ENCODE measurements at places on chromosomes 2 and 18. TPM values are rescaled to one million over a fixed set of nuclear protein-coding genes. Genes with fewer than 3 reads are reported as not detected.

GKN2 gene
- 0.75 TPM for total RNA-seq

ACAA2 gene
- 33.4 TPM for total RNA-seq

NT5C1B gene
- not detected for total RNA-seq

DNA sequence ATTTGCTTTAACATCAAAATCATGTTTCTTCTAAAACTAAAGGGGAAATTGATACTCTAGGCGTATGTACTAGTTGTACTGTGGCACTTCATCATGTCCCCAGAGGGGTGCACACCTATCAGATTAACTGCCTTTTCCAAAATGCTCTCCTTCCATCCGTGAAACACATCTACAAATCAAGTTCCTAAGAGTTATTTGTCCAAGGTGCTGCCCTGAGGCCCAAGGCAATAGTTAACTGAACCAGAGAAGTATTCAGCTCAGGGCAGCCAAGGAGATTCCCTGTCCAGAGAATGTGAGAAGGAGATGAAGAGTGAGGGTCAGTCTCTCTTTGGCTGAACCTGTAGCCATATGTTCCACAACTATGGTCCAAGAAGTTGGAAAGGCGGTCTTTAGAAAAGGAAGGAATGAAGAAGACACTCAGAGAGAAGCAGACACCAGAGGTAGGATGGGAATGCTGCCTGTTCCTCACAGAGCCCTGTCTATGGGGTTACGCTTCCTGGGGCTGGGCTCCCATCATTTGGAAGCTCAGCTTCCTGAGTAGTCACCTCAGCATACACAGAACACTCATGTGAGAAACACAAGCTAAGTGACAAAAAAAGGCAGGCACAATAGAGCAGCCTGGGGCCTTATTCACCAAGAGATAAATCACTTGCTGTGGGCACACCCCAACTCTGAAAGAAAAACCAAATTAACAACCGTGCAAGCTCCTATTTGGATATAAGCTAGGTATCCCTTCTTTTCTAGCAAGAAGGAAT is 55.6 kb downstream of the ANKRD44 start:
- no peak for DNase-seq

DNA sequence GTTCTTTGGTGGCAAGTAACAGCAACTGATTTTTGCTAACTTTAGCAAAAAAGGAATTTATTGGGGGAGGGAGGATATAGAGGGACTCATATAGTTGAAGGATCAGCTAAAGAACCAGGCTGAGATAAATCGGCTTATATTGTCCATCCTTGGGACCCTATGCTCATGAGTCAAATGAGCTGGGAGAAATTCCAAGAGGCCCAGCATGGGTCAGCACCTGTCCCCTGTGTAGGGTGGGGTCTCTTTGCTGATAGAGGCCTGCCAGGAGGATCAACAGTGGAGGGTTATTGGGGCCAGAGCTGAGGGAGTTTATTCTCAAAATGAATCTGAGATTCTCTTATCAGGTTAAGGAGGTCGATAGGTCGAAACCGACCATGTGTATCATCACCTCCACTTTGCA is 97.2 kb downstream of the VAPA start:
- DNase-seq, result no peak

DNA sequence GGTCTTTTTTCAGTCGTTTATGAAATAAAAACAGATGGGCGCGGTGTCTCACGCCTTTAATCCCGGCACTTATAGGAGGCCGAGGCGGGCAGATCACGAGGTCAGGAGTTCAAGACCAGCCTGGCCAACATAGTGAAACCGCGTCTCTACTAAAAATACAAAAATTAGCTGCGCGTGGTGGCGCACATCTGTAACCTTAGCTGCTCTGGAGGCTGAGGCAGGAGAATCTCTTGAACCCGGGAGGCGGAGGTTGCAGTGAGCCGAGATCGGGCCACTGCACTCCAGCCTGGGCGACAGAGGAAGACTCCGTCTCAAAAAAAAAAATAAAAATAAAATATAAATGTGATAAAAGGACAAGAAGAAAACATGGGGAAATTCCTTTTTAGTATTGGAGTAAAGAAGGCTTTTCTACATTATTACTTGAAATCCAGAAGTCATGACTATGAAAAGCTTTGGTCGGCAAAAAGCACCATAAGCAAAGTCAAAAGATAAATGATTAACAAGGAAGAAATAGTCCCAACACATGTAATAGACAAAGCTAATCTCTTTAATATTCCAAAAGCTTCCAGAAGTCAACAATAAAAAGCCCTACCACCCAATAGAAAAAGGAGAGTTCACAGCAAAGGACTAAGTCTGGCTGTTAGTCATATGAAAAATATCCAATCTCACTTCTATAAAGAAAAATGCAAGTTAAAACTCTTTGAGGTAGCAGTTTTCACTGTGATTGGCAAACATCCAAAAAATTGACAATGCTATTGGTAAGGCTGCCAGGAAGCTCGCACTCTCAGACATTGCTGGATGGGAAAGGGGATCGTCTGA is 1.4 kb upstream of the FAM168B start:
- DNase-seq, result no peak

DNA sequence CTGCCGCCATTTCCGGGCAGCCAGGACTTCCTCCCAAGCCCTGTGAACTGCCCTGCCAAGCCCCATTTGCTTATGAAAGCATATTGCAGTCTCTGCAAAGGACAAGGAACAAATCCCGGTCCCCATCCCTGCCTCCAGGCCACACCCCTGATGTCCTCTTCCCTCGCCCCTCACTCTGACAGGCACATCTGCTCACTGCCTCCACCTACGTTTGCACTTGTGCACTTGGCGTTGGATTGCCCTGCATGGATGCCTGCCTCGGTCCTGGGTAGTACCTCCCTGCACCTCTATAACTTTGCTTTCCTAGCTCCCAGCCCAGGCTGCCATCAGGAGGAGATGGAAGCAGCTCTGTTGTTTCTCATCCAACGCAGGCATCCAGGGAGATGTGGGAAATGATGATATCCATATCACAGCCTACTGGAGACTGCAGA is 19.6 kb upstream of the RPL31 start:
- DNase-seq, result no peak

DNA sequence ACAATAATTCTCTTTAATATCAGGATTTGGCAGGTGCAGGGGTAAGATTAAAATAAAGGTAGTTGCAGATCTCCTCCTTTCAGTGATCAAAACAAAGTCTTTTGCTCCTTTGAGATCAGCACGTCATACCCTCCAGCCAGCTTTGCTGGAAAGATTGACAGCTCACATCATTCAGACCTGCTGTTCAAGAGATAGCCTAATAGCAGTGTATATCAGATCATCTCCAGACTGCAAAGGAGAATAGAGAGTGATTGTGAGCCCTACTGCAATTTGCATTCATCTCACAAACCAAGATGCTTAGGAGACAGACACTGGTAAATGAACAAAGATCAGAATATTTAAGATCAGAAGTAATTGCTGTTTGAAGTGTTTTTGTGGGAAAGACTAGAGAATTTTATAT is 135.8 kb upstream of the DSEL start:
- DNase-seq, result no peak

DNA sequence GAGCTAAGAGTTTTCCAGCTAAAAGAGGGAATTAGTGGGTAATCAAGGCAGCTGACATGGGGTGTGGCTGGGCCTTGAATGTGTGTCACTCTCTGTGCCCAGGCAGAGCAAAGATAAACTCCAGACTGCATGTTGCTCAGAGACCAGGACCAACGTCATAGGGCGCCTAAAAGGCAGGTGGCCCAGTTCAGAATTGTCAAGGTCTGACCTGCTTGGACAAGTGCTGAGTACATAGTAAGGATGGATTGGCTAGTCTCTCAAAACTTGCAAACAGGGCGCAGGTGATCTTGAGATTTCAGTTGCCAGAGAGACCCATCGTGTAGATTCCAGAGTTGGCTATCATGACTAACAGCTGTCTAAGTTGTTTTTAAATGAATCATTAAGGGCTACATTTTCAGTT is 19.0 kb downstream of the CLUL1 start:
- no peak for DNase-seq

DNA sequence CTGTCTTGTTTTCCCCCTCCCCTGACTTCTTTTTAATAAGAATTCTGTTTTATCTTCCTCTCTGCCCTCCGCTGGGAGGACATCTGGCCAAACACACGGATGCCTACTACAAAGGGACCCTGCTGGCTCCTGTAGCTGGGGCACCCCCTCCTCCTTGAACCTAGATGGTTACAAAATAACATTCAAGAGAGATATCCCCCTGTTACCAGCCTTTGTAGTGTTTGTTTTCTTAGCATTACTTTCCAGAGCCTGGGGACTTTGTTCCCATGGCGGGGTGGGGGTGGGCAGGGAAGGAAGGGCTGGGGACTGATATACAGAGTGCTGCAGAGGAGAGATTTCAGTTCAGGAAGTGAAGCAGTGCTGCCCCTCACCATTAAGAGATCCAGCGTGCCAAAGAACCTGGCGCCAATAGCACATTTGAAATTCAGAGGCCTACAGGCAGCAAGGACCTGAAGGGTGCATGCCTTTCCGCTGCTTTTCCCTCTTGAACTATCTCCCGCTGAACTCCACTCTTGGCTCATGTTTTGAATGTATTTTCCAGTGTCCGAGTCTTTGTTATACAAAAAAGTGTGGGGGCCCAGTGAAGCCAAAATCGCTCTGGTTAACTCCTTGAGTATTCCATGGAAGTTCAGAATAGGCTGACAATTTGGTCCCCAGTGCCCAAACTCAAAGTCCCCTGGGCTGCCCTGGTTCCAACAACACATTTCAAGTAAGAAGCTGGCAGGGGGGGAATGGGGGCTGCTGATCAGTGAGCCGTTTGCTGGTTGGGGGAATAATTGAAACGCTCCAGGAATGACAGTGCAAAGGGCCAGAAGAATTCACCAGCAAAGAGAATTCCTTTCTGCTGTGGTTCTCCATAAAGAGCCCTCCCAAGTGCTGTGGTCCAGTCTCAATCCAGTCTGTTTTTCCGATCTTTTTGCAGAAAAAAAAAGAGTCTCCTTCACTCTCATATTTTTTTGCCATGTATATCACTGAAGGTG is 94.8 kb upstream of the THOC1 start:
- DNase-seq, result no peak

DNA sequence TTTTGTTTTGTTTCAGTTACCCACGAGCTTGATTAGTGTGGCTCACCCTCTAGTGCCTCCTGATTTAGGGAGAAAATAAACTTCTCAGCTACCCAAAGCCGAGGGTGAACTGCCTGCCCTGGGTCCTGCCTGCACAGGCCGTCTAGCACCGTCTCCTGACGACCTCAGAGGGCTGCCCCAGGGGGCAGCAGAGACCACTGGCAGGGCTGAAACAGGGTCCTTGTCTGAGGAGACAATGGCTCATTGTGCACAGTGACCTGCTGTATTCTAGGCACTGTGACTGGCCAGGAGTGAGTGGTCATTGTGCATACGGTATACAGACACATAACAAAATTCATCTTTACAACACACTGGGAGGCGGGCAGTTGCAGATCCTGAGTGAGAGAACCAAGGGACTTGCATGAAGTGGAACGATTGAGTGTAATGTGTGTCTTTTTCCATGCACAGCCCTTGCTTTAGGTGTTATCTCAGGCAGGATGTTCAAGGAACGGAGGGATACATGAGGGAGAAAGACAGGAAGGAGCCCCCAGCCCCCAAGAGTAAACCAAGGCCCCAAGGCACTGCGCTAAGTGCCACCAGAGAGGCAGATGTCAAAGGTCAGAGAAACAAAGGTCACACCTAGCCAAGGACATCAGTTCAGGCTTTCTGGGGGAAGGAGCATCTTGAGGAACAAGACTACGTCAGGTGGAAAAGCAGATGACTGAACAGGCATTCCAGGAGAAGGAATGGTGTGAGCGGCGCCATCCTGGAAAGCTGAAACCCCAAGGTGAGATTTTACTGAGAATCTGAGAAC is 421.3 kb downstream of the LPIN1 start:
- DNase-seq, result no peak

- no peak for DNase-seq
These were observed 207.9 kb upstream of the SALL3 start for GRCh38 chr18:78771496-78772359.

GRCh38 chr2:84526562-84526961 is 10.3 kb downstream of the DNAH6 start:
- no peak for DNase-seq

DNA sequence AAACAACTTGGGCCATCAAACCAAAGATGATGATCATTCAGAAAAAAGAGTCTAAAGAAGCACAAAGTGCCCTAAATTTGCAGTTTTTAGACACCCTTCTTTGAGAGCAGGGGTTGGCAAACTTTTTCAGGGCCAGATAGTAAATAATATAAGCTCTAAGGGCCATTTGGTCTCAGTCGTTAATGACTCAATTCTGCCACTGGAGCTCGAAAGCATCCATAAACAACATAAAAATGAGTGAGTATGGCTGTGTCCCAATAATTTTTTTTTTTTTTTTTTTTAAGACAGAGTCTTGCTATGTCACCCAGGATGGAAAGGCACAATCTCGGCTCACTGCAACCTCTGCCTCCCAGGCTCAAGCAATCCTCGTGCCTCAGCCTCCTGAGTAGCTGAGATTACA is 152.3 kb downstream of the DTNB start:
- DNase-seq, result no peak

- no peak for DNase-seq
These were observed 281.0 kb downstream of the AFF3 start for GRCh38 chr2:99861376-99861760.

All from ascending aorta (tissue), 2 donors.